Spleen (tissue), 13 donors: ENCODE measurements at places on chromosomes 1 and 21. TPM values are rescaled to one million over a fixed set of nuclear protein-coding genes. Genes with fewer than 3 reads are reported as not detected.

Gene GPR37L1
- not detected for total RNA-seq

Gene HSF2BP
- not detected for total RNA-seq

Gene KRTAP13-2
- total RNA-seq: not detected

Gene NBPF4
- 0.19 TPM for total RNA-seq

Gene SPRR5
- total RNA-seq: not detected

Gene PRAMEF25
- not detected for total RNA-seq

Gene ACTN2
- not detected for total RNA-seq

Gene UBASH3A
- total RNA-seq: 9.9 TPM

Gene GNL2
- 31.7 TPM for total RNA-seq

Gene IFI6
- total RNA-seq: 85.8 TPM

Gene ESRRG
- total RNA-seq: 11.9 TPM

Gene HCRTR1
- not detected for total RNA-seq

Gene ZNF496
- 41.1 TPM for total RNA-seq

Gene AQP10
- total RNA-seq: 1.6 TPM

Gene KISS1
- total RNA-seq: not detected

Gene SEMA4A
- total RNA-seq: 36.8 TPM

Gene IGSF5
- 0.39 TPM for total RNA-seq

Gene IL12RB2
- 1.7 TPM for total RNA-seq
